ENCODE measurements at places on chromosomes 1 and 21.

DNA sequence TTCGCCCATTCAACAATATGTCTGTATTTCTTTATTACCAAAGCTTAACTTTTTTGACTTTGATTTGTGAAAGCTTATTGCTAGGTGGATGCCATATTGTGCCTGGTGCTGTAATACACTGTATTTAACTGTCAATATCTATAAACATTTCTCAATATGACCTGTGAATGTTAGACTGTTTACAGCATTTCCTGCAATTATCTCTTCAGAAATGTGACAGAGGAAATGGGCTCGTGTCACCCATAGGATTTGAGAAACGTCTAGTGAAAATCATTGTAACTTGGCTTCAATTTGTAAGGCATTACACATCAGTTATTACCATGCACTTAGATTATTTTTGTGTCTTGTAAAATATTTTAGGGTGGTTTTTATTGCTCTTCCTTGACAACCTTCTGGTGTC is 237.8 kb upstream of the ADGRL2 start:
- DNase-seq: no peak

- DNase-seq: peak; percentile 14
Observed at GRCh38 chr1:168469690-168470089, 74.1 kb downstream of the XCL2 start.

DNA sequence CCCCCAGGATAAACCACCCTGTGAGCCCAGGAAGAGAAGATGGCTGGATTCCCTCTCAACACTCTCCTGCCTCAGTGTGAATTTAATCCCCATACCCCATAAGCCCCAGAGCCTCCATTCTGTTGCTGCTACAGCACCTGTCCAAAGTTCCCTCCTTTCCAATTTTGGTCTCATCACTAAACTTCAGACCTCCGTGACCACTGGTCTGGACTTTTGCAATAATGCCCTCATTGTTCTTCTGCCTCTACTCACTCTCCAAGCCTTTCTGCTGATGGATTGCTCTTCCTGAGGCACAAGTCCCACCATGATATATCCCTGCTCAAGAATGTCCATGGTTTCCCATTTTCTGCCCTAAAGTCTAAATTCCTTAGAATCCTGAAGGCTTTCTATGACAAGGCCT is 83.2 kb downstream of the CD58 start:
- no peak for DNase-seq

DNA sequence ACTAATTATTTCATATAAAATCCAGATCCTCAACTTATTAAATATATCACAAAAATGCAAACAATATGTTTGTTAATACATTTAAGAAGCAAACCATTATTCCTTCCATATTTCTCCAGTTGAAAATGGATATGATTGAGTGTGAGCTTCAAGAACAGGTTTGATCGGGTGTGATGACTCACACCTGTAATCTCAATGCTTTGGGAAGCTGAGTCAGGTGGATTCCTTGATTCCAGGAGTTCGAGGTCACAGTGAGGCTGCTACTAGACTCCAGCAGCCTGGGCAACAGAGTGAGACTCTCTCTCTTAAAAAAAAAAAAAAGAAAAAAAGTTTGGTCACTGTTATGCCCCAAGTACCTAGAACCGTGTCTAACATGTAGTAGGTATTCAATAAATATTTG is 42.9 kb upstream of the RRP15 start:
- no peak for DNase-seq

DNA sequence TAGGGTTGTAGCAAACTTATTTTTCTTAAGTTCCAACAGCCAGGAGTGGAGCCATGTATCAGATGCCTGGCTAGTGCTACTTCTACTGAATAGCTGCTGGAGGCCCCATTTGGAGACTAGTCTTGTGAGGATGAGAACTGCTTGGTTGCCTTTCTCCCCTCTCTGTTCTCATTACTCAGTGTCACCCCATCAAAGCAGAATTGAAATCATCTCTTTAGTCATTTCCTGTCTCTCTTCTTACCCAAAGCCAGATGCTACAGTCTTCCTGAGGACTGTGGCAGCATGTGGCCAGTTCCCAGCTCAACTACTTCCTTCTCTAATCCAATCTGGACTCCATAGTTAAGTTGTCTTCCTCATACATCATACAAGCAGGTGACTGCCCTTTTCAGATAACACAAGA is 197.5 kb downstream of the BRINP2 start:
- no peak for DNase-seq

GRCh38 chr1:208203848-208204609 is 40.2 kb downstream of the PLXNA2 start:
- DNase-seq: no peak

- DNase-seq: no peak
Observed at GRCh38 chr21:17930093-17930492, 110.9 kb upstream of the C21orf91 start.

DNA sequence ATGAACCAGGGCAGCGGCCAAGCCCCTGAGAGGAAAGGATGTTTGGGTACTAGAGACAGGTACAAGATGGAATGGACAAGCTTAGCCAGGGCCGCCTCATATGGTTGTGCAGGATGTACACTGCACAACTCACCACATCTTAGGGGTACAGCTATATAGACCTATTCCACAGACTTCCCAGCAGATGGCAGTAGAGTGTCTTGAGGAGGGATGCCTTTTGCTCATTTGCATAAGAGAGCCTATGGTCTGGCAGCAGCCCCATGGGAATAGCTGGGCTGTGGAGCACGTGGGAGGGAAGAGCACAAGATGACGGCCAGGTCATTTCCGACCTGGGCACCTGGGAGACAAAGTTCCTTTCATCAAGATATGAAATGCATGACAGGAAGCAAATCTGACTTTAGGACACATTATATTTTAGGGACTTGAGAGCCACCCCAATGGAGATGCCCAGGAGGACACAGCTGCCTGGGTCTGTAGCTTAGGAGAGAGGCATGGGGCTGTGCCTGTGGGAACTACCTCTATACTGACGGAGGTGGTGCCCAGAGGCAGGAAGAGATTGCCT is 215.5 kb downstream of the KCNJ6 start:
- DNase-seq: no peak

- no peak for DNase-seq
Observed at GRCh38 chr1:2559509-2560298, 3.5 kb downstream of the TNFRSF14 start.

DNA sequence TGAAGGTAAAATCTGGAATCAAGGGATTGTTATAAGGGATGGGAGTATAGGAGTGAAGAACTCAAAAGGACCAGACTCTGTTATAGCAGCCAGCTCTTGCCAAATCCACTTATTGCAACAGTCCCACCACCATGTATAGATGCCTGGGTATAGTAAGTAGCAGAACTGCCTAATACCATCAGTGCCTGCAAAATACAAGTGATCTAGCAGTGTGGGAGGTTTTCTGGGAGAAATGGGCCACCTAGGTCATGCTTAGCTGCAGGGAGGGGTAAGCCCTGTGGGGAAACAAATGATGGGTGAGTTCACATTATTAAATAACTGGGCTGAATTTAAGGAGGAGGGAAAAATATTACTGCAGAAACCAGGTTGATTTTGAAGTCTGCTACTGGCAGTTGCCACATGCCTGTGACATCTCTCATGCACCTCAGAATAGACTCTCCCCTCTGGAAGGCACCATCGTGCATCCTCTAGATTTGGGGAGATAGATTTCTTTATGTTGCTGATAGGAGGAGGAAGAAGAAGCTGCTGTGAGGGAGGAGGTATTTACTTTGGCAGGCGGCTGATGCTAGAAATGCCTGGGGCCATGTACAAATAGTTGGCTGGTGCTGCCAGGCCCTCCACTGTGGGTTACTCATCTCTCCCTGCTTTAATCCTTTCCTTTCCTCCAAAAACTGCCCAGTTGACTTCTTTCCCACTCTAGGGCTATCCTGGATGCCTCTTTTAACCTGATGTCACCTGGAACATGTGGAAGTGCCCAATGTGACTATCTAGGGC is 27.5 kb downstream of the HLX start:
- DNase-seq: no peak

DNA sequence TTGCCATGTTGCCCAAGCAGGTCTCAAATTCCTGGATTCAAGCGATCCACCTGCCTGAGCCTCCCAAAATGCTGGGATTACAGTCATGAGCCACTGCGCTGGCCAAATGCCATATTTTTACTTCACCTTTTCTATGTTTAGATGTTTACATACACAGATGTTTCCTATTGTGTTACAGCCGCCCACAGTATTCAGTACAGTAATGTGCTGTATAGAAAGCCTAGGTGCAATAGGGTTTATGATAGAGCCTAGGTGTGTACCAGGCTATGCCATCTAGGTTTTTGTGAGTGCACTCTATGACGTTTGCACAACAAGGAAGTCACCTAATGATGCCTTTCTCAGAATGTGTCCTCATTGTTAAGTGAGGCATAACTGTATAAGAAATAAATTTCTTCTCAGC is 153.4 kb downstream of the CHRM3 start:
- DNase-seq: no peak

DNA sequence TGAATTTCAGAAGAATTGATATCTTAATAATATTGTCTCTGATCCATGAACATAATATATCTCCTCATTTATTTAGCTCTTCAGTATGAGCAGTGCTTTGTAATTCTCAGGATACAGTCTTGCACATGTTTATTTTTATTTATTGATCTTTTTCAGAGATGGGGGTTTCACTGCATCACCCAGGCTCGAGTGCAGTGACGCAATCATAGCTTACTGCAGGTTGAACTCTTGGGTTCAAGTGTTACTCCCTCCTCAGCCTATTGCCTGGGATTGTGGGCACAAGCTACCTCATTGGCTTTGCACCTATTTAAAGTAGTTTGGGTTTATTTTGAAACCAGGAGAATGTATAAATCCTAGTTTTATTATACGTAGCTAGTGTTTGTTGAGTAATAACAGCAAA is 4.7 kb downstream of the RPS6KC1 start:
- DNase-seq: no peak

- no peak for DNase-seq
Observed at GRCh38 chr1:28812669-28813468, 899 bp downstream of the OPRD1 start.

DNA sequence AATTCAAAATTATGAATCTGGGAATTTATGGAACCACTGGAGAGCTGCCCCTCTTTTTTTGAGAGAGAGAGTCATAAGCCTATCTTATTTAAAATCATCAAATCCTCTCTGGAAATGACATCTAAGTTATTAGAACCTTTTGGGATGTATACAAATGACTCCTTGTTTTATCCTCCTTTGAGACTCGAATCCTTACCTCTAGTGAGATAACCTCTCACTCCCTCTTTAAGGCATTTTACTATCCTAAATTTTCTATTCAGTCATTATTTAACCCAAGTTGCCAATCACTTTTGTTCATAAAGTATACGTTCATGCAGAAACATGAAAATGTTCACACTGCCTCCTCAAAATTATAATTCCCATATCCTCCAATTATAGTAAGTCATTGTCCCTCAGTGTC is 313.6 kb upstream of the C1orf87 start:
- no peak for DNase-seq

DNA sequence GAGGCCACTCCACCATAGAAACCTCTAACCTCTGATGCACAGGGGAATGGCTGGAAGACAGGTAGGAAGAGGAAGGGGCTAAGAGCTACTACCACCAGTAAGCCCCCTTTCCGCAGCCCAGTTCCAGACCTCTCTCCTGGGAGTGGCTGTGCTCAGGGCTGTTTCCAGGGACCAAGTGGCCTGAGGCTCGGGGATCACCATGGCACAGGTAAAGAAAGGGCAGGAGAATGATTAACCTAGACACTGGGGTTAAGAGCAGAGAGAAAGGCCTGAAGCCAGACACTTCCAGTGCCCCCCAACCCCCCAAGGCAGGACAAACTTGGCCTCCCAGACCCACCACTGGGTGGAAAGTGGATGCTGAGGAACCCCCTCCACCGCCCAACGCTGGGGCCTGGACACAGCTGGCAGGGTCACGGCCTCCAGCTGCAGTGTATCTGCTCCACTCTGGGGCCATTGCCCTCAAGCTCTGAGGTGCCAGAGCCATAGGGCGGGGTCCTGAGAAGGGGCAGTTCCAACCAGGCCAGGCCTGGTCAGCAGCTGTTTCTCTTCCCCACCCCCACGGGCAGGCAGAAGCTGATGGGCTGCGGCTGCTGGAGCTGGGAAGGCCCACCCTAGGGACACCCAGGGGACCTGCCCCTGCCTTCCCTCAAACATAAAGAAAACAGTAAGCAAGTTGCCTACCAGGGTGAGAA is 2.6 kb downstream of the TAGLN2 start:
- DNase-seq: no peak

- DNase-seq: no peak
Observed at GRCh38 chr1:159421821-159422220, 10.2 kb upstream of the OR10J4 start.

- DNase-seq: no peak
Observed at GRCh38 chr1:178733972-178734371, 8.9 kb downstream of the RALGPS2 start.

- no peak for DNase-seq
Observed at GRCh38 chr1:15231714-15232201, 15.3 kb upstream of the FHAD1 start.

GRCh38 chr1:159223004-159223403 is 18.3 kb downstream of the ACKR1 start:
- DNase-seq: no peak

DNA sequence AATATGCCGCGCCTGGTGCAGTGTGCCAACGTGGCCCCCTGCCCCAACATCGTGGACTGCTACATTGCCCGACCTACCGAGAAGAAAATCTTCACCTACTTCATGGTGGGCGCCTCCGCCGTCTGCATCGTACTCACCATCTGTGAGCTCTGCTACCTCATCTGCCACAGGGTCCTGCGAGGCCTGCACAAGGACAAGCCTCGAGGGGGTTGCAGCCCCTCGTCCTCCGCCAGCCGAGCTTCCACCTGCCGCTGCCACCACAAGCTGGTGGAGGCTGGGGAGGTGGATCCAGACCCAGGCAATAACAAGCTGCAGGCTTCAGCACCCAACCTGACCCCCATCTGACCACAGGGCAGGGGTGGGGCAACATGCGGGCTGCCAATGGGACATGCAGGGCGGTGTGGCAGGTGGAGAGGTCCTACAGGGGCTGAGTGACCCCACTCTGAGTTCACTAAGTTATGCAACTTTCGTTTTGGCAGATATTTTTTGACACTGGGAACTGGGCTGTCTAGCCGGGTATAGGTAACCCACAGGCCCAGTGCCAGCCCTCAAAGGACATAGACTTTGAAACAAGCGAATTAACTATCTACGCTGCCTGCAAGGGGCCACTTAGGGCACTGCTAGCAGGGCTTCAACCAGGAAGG is 4.3 kb downstream of the GJB3 start:
- DNase-seq: no peak

DNA sequence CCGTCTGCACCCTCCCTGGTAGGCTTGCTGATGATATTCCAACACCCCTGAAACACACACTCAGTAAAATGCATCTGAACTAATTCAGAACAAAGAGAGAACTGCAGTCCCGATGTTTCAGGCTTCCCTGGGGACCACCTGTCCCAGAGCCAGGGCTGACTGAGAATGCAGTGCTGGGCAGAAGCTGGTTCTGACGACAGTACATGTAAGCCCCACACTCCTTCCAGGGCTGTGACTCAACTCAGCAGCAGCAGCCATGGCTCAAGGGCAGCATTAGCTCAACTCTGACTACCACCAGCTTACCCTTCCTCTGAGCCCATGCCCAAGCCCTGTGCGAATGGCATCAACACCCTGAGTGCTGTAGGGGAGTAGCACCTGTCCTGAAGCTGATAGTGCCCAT is 56.4 kb upstream of the SIPA1L2 start:
- no peak for DNase-seq

- DNase-seq: no peak
Observed at GRCh38 chr1:150146849-150147542, 2.7 kb upstream of the PLEKHO1 start.

Measured in stimulated activated naive CD4-positive, alpha-beta T cell treated with Interleukin-2 at 50 U/mL for 16 hours (primary cell).